ENCODE measurements at places on chromosomes 16 and 17.

DNA sequence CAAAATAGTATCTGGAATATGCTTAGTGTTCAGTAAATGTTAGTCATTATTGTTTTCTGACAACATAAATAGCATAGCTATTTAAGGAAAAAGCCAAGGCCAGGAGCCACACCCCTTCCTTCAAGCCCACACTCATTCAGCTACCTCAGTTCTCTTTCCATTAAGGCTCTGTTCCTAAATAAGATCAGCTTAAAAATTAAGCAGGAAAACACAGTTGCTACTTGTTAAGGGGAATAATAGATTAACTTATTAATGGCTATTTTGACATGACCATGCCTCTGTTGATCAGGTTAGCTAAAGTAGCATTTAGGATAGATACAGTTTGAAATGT is 158.1 kb downstream of the CHD9 start:
- DNase-seq, result no peak

GRCh38 chr16:85613604-85614337 is 649 bp downstream of the GSE1 start:
- DNase-seq, result no peak

DNA sequence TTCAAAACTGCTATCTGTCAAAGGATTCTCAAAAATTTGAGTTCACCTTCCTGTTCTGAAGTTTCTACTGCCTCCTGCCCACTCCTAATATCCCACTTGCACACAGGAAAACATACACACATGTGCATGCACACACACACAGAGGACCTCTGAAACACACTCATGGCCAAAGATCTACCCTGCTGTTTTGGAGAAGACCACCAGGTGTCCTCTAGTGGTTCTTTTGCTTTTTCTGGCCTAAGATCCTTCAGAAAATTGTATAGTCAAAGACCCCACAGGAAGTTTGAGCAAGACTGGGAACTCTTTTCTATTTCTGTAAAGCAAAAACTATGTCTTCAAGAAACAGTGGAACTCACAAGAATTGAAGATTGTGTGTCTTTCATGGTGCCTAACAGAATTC is 90.2 kb downstream of the CDH8 start:
- no peak for DNase-seq

GRCh38 chr16:27684047-27684446 is 134.1 kb downstream of the KATNIP start:
- no peak for DNase-seq

DNA sequence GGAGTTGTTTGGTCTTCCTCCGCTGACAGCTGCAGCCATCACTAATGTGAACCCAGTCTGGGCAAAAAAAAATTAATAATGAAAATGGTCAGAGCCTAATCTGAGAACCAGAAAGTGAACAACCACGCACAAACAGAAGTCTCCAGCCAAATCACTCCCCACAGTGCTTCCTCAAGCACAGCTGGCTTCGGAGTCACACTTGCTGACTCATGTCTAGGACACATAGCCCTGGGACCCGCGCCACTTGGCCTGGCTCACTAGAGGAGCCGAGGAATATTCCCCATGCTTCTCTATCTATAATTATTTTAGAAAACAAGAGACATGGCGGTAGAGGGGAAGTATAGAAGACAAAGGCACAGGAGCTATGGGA is 109.1 kb downstream of the ZFHX3 start:
- DNase-seq, result no peak

- no peak for DNase-seq
These were observed 142.4 kb upstream of the IRX3 start for GRCh38 chr16:54429029-54429428.

GRCh38 chr16:65044873-65045272 is 77.0 kb downstream of the CDH11 start:
- no peak for DNase-seq

DNA sequence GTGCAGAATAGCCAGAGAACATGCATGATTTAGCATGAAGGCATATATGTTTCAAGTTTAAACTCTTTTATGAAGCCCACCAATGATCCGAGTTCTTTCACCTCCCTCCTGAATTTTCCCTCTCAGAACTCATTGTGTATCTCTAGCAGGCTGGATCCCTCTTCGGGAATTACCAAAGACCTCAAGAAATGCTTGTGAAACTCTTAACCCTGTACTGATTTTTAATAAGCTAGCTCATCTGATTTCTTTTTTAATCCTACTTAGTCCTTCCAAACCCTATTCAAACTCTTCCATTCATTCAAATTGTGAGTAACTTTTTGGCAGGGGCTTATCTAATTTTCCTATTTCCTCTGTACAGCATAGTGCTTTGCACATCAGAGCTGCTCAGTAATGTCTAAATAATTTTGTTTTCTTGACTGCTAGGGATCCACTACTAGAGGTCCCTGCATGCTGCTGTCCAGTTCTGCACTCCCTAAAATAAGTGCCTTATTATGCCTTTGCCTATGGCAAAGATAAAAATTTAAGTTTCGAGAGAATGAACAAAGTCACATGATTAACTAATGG is 723.8 kb downstream of the CDH11 start:
- DNase-seq, result no peak

GRCh38 chr17:8681170-8681949 is 50.8 kb upstream of the MYH10 start:
- no peak for DNase-seq

DNA sequence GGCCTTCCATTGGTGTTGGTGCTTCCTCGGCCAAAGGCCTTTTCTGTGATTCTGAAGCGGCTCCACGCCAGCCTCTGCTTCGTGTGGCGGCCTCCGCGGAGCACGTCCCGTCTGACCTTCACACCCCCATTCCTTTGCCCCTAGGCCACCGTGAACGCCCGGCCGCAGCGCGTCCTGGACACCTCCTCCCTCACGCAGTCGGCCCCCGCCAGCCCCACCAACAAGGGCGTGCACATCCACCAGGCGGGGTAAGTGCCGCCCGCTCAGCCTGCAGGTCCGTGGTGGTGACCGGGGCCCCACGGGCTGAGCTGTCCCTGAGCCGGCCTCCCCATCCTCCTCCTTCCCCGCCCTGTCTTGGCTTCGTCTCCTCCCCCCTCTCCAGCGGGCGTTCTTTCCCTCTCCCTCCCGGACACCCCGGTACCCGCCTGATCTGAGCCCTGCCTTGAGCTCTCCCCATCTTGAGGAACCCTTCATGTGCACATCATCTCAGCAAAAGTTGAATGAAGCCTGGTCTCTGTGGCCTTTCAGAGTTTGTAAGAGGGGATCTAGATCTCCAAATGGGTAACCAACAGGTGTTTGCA is 69.0 kb upstream of the CHMP6 start:
- no peak for DNase-seq

GRCh38 chr16:2359919-2360318 is 19.4 kb upstream of the ABCA3 start:
- DNase-seq, result no peak

DNA sequence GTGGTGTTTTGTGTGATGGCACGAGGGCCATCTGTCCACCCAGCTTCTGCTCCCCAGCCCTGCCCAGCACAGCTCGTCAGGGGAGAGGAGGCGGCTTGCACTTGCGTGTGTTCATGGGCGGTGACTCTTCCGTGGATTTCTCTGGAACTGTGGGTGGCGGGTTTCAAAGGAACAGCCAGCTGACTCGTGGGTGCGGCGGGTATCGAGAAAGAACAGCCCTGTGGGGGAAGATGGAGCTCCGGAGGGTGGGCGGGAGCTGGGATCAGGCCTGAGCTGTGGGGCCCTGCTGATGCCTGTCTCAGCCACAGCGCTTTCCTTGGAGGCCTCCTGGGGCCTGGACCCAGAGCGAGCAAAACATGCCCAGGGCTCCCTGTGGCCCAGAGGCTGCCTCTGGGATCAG is 13.2 kb downstream of the NAGPA start:
- no peak for DNase-seq

- no peak for DNase-seq
These were observed 815.5 kb downstream of the KCNJ18 start for GRCh38 chr17:22507823-22508222.

DNA sequence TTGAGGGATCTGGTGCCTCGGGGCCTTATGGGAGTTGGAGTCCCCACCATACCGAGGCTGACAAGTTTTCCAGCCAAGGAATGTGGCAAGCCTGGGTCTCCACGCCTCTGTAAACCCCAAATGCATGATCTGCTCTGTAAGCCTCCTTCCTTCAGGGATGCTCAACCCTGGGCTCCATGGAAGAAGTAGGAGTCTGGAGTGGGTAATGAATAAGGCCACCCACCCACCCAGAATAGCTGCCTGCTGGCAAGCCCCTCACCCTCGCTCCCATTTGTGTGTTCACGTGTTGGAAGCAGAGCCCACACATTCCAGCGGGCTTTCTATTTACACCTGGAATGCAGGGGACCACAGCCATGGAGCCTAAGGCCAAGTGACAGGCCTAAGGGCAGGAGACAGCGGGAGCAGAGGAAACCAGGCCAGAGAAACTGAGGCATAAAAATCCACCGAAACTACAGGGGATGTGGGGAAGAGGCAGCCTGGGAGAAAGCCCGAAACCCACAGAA is 4.4 kb downstream of the DLG4 start:
- DNase-seq, result no peak

GRCh38 chr16:68715471-68715870 is 21.6 kb upstream of the CDH1 start:
- DNase-seq, result no peak

- no peak for DNase-seq
These were observed 143.8 kb downstream of the C16orf95 start for GRCh38 chr16:87173294-87173893.

DNA sequence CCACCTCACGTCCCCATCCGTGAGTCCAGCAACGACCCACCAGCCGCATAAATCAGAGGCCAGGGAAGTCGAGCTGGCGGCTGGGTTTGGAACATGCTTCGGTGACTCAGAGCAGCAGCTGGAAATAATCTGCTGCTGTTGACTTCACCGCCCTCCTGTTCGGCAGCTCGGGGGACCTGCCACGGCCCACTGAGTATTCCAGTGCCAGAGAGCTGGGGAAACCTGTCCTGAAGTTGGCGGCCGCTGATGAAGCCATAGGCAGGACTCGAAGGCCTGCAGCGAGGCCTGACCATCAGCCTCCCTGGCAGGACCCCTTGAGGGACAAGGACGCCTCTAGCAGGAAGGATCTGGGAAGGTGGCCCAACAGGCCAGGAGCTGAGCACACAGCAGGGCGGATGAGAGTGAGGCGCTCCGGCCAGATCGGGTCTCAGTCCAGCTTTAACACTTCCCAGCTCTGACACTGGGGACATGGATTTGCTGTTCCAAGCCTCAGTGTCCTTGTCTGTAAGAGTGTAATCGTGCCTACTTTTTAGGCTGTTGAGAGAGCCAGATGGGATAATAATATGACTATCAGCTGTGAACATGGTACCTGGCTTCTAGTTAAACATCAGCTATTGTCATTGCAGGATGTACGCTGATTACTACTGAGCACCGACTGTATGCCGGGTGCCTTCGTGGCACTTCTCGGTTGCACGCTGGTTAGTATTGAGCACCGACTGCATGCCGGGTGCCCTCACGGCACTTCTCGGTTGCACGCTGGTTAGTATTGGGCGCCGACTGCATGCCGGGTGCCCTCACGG is 50.4 kb upstream of the CIBAR2 start:
- no peak for DNase-seq

DNA sequence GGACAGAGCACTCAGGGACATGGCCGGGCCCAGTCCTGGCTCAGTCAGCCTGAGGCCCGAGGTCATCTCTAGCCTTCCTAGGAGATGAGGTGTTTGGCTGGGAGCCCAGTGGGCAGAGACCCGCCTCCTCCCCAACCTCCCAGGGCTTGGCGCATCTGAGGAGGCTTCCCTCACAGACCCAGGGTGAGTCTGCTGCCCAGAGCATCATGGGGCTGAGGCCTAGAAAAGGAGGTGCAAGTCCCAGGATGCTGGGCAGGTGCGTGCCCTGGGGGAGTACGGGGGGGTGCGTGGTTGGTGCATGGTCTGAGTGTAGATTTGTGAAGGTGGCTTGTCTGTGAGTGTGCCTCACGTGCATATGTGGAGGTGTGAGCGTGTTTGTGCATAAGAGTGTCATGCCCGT is 4.7 kb downstream of the PDE6G start:
- DNase-seq, result no peak

DNA sequence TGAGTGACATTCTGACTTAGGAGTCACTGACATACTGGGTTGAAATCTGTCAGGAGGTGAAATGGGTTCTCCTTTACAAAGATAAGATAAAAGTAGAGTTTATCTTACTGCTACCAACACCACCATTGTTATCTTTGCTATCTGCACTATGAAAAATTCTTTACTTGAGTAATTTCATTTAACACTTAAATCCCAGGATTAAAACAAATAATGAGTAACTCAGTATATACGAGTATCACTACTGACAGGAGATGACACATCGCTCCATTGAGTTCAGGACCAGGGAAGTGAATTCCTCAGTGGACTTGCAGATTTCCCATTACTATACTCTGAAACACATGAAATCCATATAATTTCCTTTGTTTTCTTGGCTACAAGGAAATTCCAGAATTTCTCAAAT is 242.1 kb upstream of the NLRP1 start:
- DNase-seq, result no peak

GRCh38 chr16:10685709-10686108 is 9.0 kb downstream of the TEKT5 start:
- DNase-seq, result no peak

GRCh38 chr17:4738136-4739121 is 1.2 kb upstream of the ZMYND15 start:
- no peak for DNase-seq

- no peak for DNase-seq
These were observed 2284.7 kb downstream of the TP53TG3F start for GRCh38 chr16:35744084-35744483.

DNA sequence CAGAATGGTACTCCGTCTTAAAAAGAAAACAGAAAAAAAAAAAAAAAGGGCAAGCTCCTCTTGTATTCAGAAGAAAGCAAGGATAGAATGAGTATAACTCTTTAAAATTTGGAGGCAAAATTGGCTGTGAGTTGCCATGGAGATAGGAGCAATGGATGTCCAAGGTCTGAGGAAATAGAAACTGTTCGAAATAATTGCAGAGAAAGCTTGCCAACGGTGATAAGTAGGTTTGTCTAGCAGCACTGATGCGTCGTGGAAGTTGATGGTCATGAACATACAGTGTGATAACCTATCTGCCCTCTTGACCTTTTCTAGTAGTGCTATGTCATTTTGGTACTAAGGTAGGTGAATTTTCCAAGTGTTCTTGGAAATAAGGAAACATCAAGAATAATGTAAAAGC is 3.0 kb downstream of the MOSMO start:
- no peak for DNase-seq

DNA sequence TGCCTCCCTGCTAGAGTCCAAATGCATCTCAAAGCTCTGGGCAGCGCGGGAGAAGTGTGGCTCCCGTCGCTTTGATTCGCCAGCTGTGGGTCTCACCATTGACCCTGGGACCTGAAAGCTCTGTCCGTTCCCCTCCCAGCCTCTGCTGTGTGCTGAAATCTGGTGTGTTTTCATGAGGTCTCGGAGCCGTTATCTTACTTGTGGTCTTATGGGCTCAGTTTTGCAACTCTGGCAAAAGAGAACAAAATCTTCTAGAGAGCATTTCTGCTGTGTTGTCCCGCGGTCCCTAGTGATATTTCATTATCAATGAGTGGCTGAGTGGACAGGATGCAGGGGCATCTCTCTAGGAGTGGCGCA is 13.3 kb downstream of the CRISPLD2 start:
- DNase-seq, result no peak

DNA sequence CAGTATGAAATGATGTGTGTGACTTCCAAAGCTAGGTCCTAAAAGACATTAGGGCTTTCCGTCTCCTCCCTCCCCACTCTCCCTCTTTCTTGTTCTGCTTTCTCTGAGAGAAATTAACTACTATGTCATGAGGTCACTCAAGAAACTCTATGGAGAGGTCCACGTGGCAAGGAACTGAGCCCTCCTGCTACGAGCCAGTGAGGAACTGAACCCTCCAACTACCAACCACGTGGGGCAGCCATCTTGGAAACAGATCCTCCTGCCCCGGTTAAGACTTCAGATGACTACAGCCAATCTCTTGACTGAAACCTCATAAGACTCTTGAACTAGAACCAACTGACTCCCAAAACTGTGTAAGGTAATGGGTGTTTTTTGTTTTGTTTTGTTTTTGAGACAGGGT is 4.2 kb upstream of the ALOX15 start:
- no peak for DNase-seq

Measured in GM12878 (cell line).